ENCODE measurements at places on chromosomes 2 and 18.

DNA sequence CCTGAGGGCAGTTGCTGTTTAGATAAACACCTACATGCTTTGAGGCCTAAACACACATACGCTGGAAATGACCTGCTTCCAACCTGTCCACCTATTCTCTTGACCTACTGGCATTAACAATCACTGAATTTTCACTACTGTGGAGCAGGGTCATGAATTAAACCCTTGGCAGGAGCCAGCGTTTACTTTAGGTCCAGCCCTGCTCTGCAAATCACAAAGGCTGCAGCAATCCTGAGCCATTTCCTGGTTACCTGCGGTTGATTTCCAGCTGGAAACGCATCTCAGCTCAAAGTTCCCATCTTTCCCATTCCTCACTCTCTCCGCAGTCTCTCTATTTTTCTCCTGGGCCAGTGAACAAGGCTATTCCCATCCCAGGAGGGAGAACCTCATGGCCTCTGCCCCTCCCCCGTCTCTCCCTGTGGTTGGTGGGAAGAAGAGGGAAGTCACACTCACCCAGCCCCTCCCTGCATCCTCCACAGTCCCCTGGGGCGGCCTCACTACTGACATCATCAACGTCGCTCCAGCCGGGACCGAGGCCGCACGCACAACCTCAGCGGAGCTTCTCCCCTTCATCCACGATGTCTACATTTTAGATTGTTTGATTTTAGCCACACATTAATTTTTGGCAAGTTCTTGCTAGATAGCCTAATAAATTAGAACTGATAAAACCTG, 84.5 kb upstream of the SNTG2 start:
- DNase-seq: no peak

DNA sequence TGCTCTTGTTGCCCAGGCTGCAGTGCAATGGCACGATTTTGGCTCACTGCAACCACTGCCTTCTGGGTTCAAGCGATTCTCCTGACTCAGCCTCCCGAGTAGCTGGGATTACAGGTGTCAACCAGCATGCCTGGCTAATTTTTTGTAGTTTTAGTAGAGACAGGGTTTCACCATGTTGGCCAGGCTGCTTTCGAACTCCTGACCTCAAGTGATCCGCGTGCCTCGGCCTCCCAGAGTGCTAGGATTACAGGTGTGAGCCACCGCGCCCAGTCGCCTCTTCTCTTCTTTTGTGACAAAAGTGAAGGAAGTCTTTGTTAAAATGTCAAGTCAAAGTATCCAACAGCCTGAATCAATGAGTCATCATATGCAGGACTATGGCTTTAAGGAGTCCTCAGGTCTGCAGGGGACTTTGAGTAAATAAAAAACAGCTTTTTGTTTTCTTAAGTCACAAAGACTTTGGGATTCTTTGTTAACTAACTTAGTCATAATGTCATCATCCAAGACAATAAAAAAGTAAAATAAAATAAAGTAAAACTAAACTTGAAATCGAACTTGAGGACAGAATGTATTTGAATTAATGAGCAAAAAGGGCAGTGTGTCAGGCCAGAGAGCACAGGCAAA, 1153.2 kb downstream of the SUCLG1 start:
- DNase-seq: no peak

DNA sequence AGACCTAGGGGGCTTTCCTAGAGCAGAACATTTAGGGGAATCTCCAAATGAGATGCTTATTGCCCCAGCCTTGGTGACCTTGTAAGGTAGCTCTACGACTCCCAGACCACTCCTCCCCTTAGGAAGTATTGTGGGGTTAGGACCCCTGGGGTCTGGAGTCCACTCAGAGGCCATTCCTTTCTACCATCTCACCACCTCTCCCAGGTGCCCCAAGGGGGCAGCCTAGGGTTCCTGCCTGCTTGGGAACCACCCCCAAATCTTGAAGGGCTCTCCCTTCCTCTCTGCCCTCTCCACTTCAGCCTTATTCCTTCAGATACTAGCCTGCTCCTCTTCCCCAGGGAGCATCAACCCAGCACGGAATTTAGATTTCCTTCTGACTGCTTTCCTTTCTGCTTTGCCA, 17.5 kb upstream of the EXOC6B start:
- DNase-seq: no peak

DNA sequence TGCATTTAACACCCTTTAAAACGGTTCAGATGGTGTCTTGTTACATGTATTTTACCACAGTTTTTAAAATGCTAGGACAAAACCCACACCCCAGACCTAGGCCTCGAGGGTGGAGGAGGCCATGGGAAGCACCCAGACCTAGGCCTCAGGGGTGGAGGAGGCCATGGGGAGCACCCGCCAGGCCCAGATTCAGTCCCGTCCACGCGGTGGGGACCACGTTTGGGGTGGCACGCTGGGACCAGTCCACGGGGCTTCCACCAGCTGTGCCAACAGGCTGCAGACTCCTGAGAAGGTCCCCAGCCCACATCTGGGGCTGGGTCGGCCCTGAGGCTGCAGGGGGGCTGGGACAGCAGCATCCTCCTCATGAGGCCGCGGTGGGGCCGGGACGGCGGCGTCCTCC, 63.4 kb downstream of the SLC66A2 start:
- no peak for DNase-seq

DNA sequence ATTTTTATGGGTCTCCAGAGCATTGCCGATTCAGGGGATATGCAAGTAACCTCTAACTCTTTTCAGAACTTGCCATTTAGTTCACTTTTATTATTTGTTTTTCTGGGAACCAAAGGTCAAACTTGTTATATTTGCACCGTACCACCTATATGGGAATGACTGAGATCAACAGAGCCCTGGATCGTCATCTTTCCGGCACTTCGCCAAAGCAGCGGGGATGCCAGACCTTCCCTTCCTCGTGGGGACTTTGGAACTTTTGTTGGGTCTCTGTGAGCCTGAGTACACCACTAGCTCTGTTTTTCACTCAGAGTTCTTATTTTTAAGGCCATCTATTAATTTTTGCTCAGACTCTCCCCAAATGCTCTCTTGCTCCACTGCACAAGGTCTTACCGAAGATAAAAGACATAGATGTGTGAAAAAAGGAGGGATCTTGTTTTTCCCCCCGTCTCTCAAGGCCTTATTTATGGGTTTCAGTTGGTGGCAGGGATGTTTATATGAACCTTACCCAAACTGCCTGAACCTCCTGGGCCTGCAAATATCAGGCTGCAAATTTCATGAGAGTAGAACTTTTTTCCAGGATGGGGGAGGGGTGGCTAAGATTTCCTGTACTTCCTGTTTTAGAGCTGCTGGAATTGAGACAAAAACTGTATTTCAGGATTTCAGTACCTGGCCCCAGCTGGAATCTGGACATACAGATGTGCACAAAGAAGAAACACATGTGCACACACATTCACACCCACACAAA, 350.3 kb downstream of the HRH4 start:
- no peak for DNase-seq

- no peak for DNase-seq
Measured at GRCh38 chr18:76952747-76953146, 130.4 kb downstream of the ZNF236 start.

- no peak for DNase-seq
Measured at GRCh38 chr2:187581125-187581896, 27.1 kb upstream of the TFPI start.

DNA sequence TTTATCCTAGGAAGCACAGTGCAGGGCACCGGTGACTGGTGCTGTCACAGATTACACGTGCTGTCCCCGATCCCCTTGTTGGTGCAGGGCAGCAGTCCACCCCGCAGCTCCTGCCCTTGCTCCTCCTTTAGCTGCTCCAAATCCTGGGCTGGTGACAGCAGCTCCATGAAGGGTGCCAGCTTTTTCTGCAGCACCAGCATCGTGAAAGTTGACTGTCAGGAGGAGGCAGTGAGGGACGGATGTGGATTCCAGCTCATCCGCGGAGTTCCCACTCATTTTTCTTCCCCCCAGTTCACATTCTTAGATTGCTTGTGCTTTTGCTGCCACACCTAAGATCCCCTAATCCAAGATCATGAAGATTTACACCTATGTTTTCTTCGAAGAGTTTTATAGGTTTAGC, 67.5 kb downstream of the ONECUT2 start:
- no peak for DNase-seq

DNA sequence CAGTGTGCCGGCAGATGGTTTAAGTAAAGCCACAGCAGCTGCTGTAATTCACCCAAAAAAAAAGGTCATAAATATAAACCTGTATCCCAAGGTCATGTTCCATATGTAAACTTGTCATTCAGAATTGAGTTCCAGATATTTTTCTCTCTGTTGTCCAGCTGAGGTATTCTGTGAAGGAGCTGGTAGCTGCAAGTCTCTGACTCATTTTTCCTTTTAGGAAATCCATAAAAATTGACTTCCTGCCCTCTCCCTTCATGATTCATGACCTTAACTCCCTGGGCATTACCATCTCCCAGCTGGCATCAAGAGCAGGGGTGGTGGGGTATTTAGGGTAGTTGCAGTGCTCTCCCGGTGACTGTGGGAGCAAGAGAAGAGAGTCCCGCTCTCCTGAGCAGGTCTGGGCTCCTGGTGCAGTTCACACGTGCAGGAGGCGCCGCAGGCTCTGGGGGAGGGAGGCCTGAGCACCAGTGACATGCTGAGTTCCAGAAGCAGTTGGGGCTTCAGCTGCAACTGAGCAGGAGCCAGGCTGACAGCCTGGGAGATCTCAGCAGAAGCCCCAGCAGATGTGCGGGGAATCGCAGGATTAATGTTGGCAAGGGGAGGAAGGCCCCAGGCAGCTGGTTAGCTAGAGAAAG, 192.6 kb downstream of the MGAT5 start:
- no peak for DNase-seq

- no peak for DNase-seq
Measured at GRCh38 chr18:2932247-2933181, 80.4 kb downstream of the LPIN2 start.

- DNase-seq: no peak
Measured at GRCh38 chr2:116680256-116680936, 1134.1 kb upstream of the DDX18 start.

- DNase-seq: no peak
Measured at GRCh38 chr2:133240491-133241223, 327.6 kb downstream of the NCKAP5 start.

DNA sequence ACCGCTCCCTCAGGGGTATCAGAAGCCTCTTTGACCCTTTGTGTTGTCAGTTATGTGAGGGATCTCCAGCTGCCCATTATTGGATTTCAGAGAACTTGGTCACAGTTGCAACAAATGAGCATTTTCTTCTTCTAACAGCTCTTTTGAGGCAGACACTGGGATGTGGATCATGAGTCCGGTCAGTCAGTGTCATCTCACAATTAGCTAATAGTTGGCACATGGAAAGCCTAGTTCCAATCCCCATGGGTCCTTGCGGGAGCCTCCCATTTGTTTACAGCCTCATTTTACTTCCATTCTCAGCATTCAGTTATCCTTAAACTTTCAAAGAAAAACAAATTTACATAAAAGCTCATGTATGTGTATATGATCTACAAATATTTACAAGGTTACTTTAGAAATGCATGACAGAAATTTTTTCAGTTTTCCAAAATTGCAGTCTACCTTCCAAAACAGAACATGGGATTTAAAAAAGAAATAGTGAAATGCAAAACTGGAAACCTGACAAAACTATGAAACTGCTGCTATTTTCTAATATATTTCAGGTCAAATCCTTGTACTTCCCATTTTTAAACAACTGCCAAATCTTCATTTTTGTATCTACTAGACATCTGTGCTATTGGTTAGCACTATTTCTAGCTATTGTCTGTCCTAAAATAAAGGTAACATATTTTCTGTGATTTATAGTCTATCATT, 547.1 kb upstream of the ZEB2 start:
- DNase-seq: no peak

GRCh38 chr2:46187112-46187618, 110.0 kb upstream of the EPAS1 start:
- DNase-seq: peak; percentile 55

GRCh38 chr18:33839452-33840211, 261.6 kb downstream of the ASXL3 start:
- no peak for DNase-seq

- DNase-seq: peak; percentile 26
Measured at GRCh38 chr2:169362118-169362893, at the start of gene LRP2. TSS of gene LRP2 (minus strand) at chr2:169362534. CDS start at chr2:169362399, 135 bp downstream.

- no peak for DNase-seq
Measured at GRCh38 chr2:133599811-133600210, 31.5 kb upstream of the NCKAP5 start.

DNA sequence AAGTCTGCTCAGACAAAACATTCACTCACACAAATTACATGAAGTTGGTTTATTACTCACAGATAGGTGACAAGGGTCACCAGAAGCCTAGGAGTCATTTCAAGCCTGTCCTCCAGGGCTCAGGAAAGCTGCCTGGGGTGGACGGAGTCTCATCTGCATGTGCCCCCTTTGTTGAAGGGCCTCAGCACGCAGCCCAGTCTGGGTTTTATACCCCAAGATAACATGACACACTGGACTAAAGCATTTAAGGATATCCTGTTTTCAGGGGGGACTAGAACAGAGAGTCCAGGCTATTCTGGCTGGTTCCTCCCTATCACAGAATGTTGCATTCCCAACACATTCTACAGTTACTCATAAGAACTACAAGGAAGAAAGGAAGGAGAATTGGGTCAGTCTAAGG, 164.7 kb downstream of the MREG start:
- no peak for DNase-seq

DNA sequence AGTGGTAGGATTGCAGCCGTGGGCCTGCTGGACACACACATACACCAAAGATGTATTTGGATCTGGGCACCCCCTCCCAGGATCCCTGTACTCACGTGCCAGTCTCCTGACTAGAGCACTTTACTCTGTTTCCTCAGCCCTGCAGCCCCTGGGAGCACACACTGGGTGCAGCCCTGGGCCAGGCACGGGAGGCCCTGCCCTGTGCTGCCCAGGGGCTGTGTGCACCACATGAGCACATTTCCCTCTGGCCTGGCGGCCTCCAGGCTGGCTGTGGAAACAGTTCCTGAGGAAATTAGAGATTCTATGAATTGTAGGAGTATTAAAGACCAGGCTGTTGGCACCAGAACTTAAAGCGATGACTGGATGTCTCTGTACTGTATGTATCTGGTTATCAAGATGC, 45.4 kb downstream of the BCL2L11 start:
- DNase-seq: no peak

GRCh38 chr2:151620761-151621160, 113.5 kb downstream of the NEB start:
- no peak for DNase-seq

- no peak for DNase-seq
Measured at GRCh38 chr2:60715561-60715960, 40.5 kb upstream of the PAPOLG start.

DNA sequence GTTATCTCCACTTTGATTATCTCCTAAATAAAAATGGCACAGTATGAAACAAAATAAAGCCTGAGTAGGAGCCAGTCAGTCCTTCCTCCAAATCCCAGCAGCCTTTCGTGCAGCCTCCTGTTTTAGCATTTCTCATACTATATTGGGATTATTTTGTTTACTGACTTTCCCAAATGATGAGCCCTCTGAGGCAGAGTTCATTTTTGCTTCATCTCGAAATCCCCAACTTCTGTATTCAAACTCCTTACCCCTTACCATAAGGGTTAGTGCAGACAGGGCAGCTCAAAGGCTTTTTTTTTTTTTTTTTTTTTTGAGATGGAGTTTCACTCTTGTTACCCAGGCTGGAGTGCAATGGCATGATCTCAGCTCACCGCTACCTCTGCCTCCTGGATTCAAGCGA, 113.3 kb upstream of the FOSL2 start:
- DNase-seq: no peak

GRCh38 chr2:49702740-49703139, 548.4 kb upstream of the FSHR start:
- no peak for DNase-seq

All from activated CD4-positive, alpha-beta T cell treated with anti-CD3 and anti-CD28 coated beads, Interleukin-2, amount 50 U/mL, for 48 hours (primary cell).